ENCODE measurements at places on chromosomes 13 and 19.

- DNase-seq: no peak
These were observed 25.2 kb downstream of the ANKRD27 start for GRCh38 chr19:32649751-32650150.

GRCh38 chr13:23956106-23956505 lies 58.8 kb upstream of the C1QTNF9B start:
- DNase-seq: no peak

DNA sequence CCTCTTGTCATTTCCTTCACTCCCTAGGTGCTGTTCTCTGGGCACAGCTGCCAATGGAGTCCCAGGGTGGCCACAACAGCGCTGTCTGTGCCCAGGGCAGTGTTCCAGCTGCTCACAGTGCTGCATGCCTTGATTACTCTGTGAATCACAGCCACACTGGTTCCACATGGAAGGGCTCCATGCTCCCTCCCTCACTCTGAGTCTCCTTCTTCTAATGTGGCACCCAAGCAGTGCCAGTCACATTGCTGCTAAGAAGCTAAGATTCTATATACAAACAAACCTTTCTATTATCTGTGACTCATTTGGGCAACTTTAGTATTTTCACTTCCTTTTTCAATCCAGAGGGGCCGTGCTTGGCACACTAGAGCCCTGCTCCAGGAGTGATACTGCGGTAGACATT lies 248.7 kb downstream of the TDRD3 start:
- DNase-seq: no peak

DNA sequence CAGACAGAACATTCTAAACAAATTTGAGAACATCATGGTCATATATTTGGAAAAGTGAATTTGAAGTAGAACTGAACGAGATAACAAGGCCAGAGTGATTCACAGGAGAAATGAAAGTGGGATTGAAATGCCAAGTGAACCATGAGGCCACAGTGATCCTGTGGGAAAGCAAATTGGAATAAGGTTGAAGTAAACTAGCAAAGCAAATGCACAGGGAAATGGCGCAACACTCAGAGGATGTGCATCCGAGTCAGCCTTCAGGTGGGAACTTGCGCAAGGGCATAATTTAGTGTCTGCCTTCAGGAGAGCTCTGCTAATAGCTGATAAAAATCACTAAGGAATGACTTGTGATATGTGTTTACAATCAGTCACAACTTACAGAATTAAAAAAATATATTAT lies 696.6 kb downstream of the LIG4 start:
- no peak for DNase-seq

DNA sequence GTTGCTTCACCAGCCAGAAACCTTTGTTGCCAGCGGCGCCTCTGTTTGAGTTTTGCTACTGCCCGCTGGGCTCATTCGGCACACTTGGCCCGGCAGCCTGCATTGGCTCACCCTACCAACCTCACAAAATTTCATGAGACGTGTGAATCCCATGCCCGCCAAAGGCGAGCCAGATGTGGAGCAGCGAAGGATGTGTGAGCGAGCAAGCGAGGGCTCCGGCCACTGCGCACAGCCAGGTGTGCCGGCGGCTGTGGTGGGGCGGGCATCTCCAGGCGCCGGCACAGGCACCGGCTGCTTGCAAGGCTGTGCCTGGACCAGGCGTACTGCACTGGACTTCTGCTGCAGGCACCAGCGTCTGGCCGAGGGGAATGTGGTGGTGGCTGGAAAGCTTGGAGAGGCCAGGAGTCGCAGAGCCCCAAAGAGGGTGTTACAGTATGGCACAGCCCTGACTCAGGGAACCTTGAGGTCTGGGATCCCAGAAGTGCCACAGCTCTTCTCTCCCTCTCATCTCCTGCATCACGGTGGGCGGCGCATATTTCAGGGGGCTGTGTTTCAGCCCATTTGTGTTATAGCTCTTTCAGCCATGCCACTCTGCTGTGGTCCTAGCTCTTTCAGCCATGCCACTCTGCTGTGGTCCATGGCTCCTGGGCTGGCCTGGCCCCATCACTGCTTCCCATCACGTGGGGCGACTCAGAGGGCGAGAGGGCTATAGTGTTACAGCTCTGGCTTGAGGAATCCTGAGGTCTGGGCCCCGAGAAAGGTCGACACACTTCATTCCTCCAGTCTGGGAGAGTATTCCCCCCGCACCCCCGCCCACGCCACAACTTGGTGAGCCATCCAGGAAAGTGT lies 592.0 kb upstream of the SLITRK5 start:
- DNase-seq: no peak

- DNase-seq: no peak
These were observed 15.5 kb downstream of the STX10 start for GRCh38 chr19:13134626-13135025.

- DNase-seq: no peak
These were observed 3.3 kb upstream of the ADGRE5 start for GRCh38 chr19:14377883-14378328.

DNA sequence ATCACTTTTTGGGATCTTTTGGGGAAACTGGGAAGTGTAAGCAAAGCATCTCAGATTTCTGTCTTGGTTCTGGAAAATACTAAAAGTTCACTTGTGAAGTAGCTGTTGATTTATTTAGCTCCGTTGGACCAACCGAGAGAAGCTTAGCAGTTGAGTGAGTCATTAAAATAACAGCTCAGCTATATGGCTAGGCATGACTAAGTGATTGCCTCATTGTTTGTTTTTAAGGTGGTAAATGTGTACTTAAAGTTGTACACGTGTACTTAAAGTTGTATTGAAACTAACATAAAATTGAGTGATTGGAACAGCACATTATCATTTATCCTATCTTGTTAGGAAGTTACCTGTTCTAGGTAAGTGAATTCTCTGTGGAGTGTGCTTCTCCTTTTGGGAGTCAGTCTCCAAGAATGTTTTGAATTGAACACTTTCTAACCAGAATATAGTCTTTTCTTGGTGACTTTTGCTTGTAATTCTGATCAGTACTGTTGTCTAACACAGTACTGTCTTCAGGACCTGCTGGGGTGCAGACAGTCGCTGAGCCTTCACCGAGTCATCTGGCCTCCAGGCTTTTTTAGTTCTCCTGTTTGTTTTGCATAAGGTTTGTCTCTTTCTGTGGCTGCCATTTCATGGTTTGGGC lies 2.9 kb upstream of the DCUN1D2 start:
- DNase-seq: no peak

GRCh38 chr13:101892296-101892695 lies 439.8 kb downstream of the ITGBL1 start:
- DNase-seq: no peak

- DNase-seq: no peak
These were observed 51.4 kb downstream of the EFNB2 start for GRCh38 chr13:106484084-106484483.

DNA sequence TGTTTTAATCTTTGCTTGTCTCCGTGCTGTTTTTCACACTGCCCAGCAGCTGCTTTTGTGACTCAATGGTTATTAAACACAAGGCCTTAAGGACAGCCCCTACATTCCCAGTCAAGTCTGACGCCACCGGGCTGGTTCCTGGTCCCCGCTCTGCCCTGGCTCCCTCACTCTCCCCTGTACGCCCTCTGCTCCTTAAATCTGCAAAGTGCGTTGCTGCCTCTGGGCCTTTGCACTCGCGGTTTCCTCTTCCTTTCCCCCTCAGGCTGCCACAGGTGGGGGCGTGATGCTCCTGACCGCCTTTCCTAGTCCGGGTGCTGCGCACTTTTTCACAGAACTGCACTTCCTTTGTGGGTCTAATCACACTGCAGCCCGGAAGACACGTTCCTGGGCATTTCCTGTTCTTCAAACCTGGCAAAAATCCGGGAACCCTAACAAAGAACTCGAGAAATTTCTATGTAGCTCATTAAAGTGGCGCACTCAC lies 25.6 kb downstream of the NOSIP start:
- peak; percentile 79 for DNase-seq

- DNase-seq: no peak
These were observed 90.4 kb downstream of the COL4A1 start for GRCh38 chr13:110216398-110217041.

- DNase-seq: no peak
These were observed 77.1 kb downstream of the GGACT start for GRCh38 chr13:100511466-100511865.

- DNase-seq: peak; percentile 88
These were observed 125.7 kb downstream of the TNFRSF19 start for GRCh38 chr13:23695711-23696464.

- no peak for DNase-seq
These were observed 7.9 kb upstream of the WBP4 start for GRCh38 chr13:41053384-41053826.

GRCh38 chr13:71067165-71067815 lies 799.7 kb downstream of the DACH1 start:
- no peak for DNase-seq

DNA sequence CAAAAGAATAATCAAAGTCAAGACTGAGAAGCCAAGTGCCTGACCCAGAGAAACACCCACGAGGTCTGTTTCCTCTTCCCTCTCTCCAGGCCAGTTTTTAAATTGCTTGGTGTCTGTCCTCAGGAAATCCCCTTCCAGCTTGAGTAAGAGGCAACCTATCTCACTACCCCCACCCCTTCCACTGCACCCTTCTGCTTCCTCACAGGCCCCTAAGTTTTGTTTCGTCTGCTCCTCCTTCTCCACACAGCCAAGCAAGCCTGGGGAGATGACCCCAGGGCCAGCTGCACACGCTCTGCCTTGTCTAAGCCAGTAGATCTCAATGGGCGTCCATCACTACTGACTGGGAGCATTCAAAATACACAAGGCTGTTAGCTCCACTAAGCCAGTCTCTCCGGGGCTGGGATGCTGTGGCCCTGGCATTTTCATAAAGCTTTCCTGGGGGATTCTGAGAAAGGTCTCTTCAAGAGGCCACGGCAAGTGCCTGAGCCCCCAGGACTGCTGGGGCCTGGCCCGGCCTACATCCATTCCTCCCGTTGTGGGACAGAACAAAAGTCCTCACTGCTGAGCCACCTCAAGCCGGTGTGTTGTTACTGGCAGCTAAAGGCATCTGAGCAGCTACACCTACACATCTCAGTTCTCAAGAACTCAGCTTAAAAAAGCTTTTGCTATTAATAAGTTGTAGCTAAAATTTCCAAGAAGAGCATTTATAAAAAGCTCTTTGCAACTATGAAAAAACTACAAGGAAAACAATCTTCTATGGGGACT lies 14.9 kb upstream of the IL4I1 start:
- DNase-seq: no peak

DNA sequence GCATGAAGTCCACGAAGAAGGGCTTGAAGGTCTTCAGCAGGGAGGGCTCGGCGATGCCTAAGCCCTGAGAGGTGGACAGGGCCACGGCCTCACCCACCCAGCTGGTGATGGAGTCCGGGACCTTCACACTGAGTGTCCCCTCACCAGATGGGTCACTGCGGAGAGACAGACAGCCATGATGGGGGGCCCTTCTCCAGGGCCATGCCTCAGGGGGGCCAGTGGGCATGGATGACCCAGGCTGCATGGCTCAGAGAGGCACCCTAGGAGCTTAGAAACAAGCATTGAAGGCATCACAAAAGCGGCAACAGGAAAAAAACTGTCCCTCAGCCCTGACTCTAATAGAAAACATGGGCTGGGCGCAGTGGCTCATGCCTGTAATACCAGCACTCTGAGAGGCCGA lies 63.2 kb downstream of the F2RL3 start:
- no peak for DNase-seq

DNA sequence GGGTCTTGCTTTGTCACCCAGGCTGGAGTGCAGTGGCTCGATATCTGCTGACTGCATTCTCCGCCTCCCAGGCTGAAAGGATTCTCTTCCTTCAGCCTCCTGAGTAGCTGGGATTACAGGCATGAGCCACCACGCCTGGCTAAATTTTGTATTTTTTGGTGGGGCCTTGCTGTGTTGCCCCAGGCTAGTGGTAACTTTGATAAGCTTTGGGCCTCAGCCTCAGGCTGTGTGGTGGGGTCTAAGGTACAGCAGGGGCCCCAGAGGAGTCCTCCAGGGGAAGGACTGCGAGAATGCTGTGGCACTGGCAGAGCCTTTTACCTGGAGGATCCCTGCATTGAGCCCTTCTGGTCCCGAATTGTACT lies 7.2 kb downstream of the DOT1L start:
- DNase-seq: no peak

- DNase-seq: no peak
These were observed 68.2 kb downstream of the NHLRC3 start for GRCh38 chr13:39106216-39107005.

- DNase-seq: no peak
These were observed 11.8 kb upstream of the ZNF175 start for GRCh38 chr19:51559240-51559639.

DNA sequence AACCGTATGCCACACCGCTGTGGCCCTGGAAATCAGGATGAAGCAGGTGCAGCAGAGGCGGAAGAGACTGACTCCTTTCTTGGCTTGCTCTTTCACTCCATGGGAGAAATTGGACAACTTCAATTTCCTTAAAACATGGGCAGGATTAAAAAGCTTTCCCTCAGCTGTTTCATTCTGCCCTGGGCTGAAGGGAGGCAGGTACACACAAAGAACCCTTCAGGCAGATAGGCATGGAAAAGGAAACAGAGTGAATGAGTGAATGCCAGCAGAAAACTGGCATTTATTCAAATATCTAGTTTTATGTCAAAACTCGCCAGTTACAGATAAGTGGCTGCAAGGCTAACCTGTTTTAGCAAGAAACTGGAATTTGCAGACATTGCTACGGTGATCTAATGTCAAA lies 71.0 kb upstream of the SLC15A1 start:
- no peak for DNase-seq

GRCh38 chr13:24215126-24215525 lies 54.6 kb downstream of the SPATA13 start:
- DNase-seq: no peak

DNA sequence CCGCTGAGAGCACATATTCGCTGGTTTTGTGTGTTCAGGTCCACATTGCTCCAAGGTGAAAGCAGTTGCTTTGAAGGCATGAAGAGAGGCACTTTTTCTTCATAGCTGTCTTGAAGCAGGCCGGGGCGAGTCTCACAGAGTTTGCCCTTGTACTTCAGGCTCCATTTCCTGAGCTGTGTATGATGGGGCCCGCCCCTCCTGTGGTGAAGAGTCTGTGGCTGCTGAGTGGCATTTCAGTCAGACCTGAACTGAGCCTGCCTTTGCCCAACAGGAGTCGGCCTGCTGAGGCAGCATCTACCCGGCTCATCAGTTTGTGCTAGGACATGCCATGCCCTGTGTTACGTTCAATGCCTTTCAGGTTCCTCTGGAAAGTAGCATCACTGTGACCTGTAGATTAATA lies 44.4 kb upstream of the C1QTNF9 start:
- DNase-seq: peak; percentile 85

GRCh38 chr13:60700994-60701393 lies 304.0 kb downstream of the TDRD3 start:
- DNase-seq: no peak

DNA sequence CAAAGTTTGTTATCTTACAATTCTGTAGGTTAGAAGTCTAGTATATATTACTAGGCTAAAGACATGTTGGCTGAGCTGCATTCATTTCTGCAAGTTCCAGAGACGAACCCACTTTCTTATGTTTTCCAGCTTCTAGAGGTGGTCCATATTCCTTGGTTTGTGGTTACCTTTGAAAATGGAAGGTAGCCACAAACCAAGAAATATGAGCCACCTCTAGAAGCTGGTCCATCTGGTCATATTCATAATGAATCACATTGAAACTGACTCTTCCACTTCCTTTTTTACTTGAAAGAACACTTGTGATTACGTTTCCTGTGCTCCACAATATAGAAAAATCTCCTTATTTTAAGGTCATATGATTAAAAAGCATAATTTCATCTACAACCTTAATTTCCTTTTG lies 943.0 kb upstream of the PCDH9 start:
- no peak for DNase-seq
